ENCODE measurements at places on chromosomes 16 and 17. TPM values are rescaled to one million over a fixed set of nuclear protein-coding genes. Genes with fewer than 3 reads are reported as not detected.

DNA sequence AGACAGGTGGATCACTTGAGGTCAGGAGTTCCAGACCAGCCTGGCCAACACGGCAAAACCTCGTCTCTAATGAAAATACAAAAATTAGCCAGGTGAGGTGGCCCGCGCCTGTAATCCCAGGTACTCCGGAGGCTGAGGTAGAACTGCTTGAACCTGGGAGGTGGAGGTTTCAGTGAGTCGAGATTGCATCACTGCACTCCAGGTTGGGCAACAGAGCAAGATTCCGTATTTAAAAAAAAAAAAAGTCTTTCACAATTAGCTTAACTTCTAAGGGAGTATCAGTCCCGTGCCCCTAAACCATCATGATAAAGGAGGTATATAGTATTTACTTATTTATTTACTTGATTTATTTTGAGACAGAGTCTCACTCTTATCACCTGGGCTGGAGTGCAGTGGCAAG, 3.4 kb upstream of the MEFV start:
- H3K27me3 ChIP-seq, result no peaks in the 10 kb centered on the region
- H3K36me3 ChIP-seq, result no peaks in the 10 kb centered on the region
- peaks cover 11% of the 10 kb centered on the region for H3K4me1 ChIP-seq
- H3K27ac ChIP-seq, result no peak overlapping the region
- H3K4me3 ChIP-seq, result no peak overlapping the region
- DNase-seq, result no peak

DNA sequence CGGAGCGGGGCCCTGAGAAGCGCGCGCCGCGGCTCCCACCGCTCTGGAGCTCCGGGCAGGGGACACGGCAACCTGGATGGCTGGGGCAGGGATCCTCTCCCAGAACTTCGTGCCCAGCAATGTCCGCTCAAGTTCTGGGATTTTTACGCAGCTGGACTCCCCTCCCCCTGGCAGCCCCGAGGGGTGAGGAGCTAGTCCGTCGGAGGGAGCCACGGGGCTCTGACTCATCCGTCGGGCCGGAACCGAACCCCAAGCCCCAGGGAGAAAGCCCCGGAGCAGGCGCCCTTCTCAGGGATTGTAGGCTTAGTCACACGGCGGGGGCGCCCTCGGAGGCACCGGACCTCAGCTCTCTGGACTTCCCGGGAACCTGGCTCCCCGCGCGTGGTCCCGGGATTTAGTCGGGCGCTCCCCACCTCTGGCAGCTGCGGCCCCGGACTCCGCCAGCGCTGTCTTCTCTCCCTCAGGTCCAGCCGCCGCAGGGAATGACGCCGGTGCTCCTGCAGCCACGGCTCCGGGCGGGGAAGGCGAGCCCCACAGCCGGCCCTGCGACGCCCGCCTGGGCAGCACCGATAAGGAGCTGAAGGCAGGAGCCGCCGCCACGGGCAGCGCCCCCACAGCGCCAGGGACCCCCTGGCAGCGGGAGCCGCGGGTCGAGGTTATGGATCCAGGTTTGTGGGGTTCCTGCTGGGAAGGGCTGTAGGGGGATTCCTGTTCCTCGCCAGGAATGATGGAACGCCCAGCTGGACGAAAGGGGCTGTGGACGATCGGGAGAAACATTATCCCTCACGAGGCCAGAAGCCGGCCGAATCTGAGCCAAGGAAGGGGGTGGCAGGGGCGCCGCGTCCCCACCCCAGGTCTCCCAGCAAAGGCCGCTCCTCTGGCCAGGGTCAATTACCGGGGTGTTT, 830 bp downstream of the SPHK1 start:
- H3K4me1 ChIP-seq, result peaks cover 53% of the 10 kb centered on the region
- H3K27ac ChIP-seq, result peak overlapping the region; percentile 79

DNA sequence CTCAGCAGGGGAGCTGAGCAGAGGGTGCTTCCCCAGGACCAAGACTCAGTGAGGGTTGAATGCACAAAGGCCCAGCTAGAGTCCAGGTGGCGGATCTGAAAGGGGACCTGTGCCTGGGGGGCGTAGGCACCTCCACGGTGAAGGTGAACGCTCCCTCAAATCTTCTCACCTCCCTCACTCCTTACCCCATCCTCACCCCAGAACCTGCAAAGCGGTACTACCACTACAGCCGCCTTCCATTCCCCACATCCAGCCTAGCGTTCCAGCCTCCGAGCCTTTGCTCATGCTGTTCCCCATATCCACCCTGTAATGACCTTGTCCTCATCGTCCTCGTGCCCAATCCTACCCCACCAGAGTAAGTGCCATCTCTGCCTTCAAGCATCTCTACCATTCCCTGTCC, 30.6 kb downstream of the TRPV3 start:
- H3K36me3 ChIP-seq, result no peaks in the 10 kb centered on the region
- no peak for DNase-seq
- H3K4me1 ChIP-seq, result no peaks in the 10 kb centered on the region
- no peak overlapping the region for H3K4me3 ChIP-seq
- no peak overlapping the region for H3K27ac ChIP-seq
- H3K27me3 ChIP-seq, result no peaks in the 10 kb centered on the region

SOST gene
- total RNA-seq, result not detected

DNA sequence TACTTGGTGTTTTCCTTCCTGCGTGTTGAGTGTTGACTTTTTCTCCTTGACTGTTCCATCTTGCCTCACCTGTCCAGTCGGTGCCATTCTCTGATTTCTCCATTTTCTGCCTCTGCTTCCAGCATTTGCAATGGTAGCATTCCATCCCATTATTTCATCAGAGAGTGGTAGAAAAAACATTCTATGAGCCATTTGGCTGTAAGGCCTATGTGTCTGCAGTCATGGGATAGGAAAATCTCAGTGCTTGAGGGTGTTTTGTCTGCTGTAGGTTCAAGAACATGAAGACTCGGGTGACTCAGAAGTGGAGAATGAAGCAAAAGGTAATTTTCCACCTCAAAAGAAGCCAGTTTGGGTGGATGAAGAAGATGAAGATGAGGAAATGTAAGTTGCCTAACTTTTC, 2.7 kb downstream of the UTP18 start:
- H3K4me3 ChIP-seq, result no peak overlapping the region
- no peaks in the 10 kb centered on the region for H3K27me3 ChIP-seq
- H3K36me3 ChIP-seq, result peaks cover 14% of the 10 kb centered on the region
- H3K4me1 ChIP-seq, result peaks cover 43% of the 10 kb centered on the region
- DNase-seq, result no peak

DNA sequence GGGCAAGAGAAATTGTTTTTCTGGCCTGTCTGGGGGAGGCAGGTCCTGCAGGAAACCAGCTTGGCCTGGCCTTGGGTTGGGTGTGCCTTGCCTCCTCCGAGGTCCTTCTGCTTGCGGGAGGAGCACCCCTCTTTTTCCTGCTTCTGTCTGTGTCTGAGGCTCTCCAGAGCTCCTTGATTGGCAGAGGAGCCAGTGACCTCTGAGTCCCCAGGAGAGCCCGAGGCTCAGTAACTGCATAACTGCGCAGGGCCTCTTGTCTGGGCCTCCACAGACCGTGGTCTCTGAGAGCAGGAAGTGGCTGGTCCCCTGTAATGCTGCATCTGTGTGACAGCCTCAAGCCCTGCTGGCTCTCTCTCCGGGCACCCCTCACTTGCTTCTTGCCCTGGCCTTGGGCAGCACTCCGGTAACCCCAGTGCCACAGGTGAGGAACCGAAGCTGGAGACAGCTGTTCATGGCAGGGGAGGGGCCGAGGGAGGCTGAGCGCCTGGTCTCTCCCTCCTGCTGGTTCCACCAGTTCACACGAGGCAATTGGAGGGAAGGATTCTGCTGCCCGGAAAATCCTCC, 1.6 kb downstream of the CAPN15 start:
- no peaks in the 10 kb centered on the region for H3K27me3 ChIP-seq
- DNase-seq, result no peak

CDRT15L2 gene
- total RNA-seq, result not detected

DNA sequence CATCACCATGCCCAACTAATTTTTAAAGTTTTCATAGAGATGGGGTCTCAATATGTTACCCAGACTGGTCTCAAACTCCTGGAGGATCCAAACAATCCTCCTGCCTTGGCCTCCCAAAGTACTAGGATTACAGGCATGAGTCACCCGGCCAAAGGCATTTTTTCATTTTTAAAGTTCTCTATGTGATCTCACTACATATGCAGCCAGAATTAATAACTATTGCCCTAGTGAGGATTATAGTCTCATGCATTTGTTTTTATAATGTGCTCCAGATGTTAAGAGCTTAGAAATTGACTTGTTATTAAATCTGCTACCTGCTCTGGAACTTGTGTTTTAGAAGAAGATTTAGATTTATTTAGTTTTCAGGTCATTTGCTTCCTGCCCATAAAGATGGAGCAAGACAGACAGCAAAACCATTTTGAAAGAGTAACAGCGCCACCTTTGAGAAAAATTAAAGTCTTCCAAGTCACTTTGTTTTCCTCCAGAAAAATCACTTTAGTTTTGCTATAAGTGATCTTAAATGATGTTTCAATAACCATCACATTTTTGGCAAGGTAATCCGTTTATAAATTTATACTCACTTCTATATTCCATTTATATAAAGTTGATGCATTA, 79.5 kb downstream of the CA4 start:
- no peaks in the 10 kb centered on the region for H3K4me1 ChIP-seq
- H3K27ac ChIP-seq, result no peak overlapping the region
- no peaks in the 10 kb centered on the region for H3K27me3 ChIP-seq
- H3K36me3 ChIP-seq, result peaks cover 22% of the 10 kb centered on the region
- no peak overlapping the region for H3K4me3 ChIP-seq
- no peak for DNase-seq

DNA sequence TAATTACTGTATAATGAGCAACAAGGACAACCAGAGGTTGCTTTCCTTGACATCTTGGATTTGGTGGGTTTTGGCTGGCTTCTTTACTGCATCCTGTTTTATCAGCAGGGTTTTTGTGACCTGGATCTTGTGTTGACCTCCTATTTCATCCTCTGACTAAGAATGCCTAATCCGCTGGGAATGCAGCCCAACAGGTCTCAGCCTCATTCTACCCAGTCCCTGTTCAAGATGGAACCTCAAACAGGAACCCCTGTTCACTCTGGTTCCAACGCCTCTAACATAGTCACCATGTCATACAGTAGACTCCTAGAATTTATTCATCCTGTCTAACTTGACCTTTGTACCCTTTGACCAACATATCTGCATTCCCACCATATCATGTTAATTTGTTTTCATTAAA, 183.8 kb upstream of the SOX9 start:
- H3K27me3 ChIP-seq, result no peaks in the 10 kb centered on the region
- H3K4me3 ChIP-seq, result no peak overlapping the region
- no peaks in the 10 kb centered on the region for H3K36me3 ChIP-seq
- H3K4me1 ChIP-seq, result no peaks in the 10 kb centered on the region

DNA sequence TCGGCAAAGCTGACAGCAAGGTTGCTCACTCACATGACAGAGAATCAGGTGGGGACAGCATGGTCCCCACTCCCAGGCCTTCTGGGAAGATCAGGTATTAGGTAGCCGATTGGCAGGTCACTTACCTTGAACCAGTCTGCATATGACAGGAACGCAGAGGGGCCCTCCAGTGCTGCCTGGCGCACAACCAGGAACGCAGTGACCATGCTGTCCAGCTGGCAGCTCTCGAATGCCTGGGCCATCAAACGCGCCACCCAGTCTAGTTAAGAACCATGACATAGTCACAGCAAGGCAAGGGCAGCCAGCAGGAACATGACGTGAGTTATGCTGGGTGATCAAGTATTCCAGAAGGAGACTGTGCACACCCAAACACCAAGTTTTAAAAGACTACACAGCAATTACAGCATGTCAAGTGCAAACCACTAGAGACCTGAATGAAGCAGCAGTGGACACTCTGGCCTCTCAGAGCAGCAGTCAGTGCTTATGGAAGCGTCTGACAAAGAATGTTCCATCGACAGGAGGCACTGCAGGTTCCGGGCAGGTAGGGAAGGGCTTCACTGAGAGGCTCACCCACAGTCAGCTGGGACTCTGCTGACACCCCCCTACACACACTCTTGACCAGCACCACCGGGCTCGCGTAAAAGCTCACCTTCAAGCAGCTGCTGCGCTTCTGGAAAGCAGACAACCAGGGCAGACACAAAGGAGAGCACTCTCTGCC, 25.0 kb downstream of the FANCA start:
- H3K4me1 ChIP-seq, result no peaks in the 10 kb centered on the region
- H3K4me3 ChIP-seq, result no peak overlapping the region
- peaks cover 3% of the 10 kb centered on the region for H3K36me3 ChIP-seq
- no peak overlapping the region for H3K27ac ChIP-seq

SRCIN1 gene
- 2.5 TPM for total RNA-seq

- H3K4me1 ChIP-seq, result peaks cover 30% of the 10 kb centered on the region
- H3K4me3 ChIP-seq, result peak overlapping the region; percentile 93
- peak overlapping the region; percentile 87 for H3K27ac ChIP-seq
- no peaks in the 10 kb centered on the region for H3K27me3 ChIP-seq
These were observed 488 bp downstream of the TFAP4 start for GRCh38 chr16:4272114-4272956.

DNA sequence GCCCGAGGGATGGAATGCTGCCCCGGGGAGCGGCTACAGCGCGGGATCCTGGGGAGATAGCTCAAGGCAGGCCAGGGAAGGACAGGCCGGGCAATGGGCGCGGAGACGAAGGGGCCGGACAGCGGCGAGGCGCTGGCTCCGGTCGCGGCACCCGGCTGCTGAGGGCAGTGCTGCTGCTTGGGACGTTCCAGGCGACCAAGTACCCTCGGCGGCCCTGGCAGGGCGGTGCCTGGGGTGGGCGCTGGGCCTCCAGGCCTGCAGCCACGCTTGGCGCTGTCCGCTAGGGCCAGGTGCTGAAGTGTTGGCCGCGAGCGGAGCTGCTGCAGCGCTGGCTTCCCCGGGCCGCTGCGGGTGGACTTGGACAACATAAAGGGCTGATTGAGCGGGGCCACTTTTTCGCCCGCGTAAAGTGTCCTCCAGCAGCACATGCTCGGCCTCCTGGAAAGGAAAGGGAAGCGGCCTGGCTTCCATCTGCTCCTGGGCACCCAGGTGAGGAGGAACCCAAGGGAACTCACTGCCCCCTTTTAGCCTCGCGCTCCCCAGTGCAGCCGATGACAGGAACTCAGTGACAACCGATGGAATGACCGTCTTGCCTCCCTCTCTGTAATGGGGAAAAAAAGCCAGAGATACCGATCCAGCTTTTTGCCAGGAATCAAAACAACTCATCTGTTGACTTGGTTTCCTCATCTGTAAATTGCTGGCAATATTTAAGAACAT, 23.7 kb downstream of the CLEC3A start:
- H3K36me3 ChIP-seq, result no peaks in the 10 kb centered on the region
- no peak overlapping the region for H3K27ac ChIP-seq
- no peak for DNase-seq
- no peak overlapping the region for H3K4me3 ChIP-seq
- no peaks in the 10 kb centered on the region for H3K27me3 ChIP-seq

DNA sequence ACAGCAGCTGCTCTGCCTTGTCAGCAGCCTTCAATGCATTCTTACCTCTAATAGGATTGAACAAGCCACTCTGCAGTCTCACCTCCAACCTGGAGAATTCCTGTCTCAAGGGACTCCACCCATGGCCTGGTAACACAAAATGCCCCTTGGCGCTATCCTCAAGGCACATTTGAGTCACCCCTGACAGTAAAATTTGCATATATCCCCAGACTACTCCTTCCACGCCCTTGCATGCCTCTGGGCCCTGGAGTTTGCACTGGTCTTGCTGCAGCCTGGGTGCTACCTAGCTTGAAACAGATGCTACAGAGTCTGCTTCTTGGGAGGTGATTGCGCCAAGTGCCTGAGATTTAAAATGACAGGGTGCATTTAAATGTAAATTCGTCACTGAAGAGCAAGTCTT, 391.4 kb upstream of the MAF start:
- no peak for DNase-seq
- H3K27me3 ChIP-seq, result no peaks in the 10 kb centered on the region
- H3K27ac ChIP-seq, result no peak overlapping the region
- H3K36me3 ChIP-seq, result no peaks in the 10 kb centered on the region

Data from esophagus muscularis mucosa (tissue), 4 donors.